ENCODE measurements at places on chromosomes 2 and 18. TPM values are rescaled to one million over a fixed set of nuclear protein-coding genes. Genes with fewer than 3 reads are reported as not detected.

KCNJ3 gene
- total RNA-seq, result not detected

SFXN5 gene
- 14.8 TPM for total RNA-seq

MTCL1 gene
- 28.5 TPM for total RNA-seq

INO80B gene
- 10.4 TPM for total RNA-seq

FHOD3 gene
- 85.5 TPM for total RNA-seq

TFCP2L1 gene
- not detected for total RNA-seq

SPP2 gene
- total RNA-seq, result not detected

GPBAR1 gene
- not detected for total RNA-seq

CGREF1 gene
- total RNA-seq, result 10.4 TPM

PTH2R gene
- under 0.01 TPM for total RNA-seq

FAM110C gene
- total RNA-seq, result under 0.01 TPM

TMEM150A gene
- 11.7 TPM for total RNA-seq

ASPRV1 gene
- 0.30 TPM for total RNA-seq

INHBB gene
- total RNA-seq, result not detected

CIB4 gene
- total RNA-seq, result not detected

LRP2 gene
- total RNA-seq, result not detected

ACMSD gene
- total RNA-seq, result not detected

GAREM1 gene
- total RNA-seq, result 5.1 TPM

STRN gene
- 24.8 TPM for total RNA-seq

TCF23 gene
- not detected for total RNA-seq

NEU2 gene
- total RNA-seq, result not detected

FTCDNL1 gene
- 1.5 TPM for total RNA-seq

RPRM gene
- not detected for total RNA-seq

TMEM17 gene
- total RNA-seq, result 3.0 TPM

FEV gene
- not detected for total RNA-seq

TUBB8B gene
- total RNA-seq, result not detected

SLC16A14 gene
- 0.37 TPM for total RNA-seq

LYG2 gene
- not detected for total RNA-seq

CHAC2 gene
- 2.1 TPM for total RNA-seq

CYP26B1 gene
- total RNA-seq, result not detected

NEB gene
- 1.2 TPM for total RNA-seq

EGR4 gene
- not detected for total RNA-seq

SPATS2L gene
- total RNA-seq, result 53.7 TPM

GPR35 gene
- 0.30 TPM for total RNA-seq

OXER1 gene
- total RNA-seq, result not detected

LIMS4 gene
- 18.4 TPM for total RNA-seq

ALK gene
- not detected for total RNA-seq

CHCHD5 gene
- total RNA-seq, result 6.5 TPM

DSG1 gene
- not detected for total RNA-seq

SETBP1 gene
- 0.89 TPM for total RNA-seq

IL1B gene
- 281 TPM for total RNA-seq

EPB41L3 gene
- 3.6 TPM for total RNA-seq

PLCL1 gene
- total RNA-seq, result 1.5 TPM

RESP18 gene
- total RNA-seq, result not detected

KCNE4 gene
- 12.5 TPM for total RNA-seq

CNDP1 gene
- total RNA-seq, result not detected

PROC gene
- not detected for total RNA-seq

CHRND gene
- not detected for total RNA-seq

HNRNPA3 gene
- total RNA-seq, result 53.6 TPM

All from smooth muscle cell of the umbilical artery (primary cell).